ENCODE measurements at places on chromosomes 6 and 20. TPM values are rescaled to one million over a fixed set of nuclear protein-coding genes. Genes with fewer than 3 reads are reported as not detected.
A peak's percentile ranks its signal among the peaks of the same experiment; 100 is the strongest.

DNA sequence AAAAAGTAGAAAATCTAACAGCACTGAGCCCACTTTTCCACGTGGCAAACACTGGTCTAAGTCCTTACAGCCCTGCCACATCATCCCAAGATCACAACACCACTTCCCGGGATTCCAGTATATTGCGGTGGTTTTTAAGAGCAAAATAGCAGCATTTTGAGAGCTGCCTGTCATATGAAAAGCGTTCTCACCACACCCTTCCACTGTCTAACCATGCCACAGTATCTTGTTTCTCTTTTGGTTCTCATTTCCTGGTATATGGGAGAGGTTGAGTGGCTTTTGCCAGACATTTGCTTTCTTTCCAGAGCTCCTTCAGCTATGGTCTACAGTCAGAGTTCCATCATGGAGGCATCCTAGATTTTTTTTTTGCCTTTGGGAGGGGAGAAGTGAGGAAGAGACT, 243.0 kb downstream of the TSHZ2 start:
- DNase-seq = no peak
- no peak overlapping the region for H3K27ac ChIP-seq
- H3K4me1 ChIP-seq = peaks cover 28% of the 10 kb centered on the region
- peaks cover 5% of the 10 kb centered on the region for H3K36me3 ChIP-seq

ACSS2 gene
- 35.0 TPM for total RNA-seq

TREM2 gene
- not detected for total RNA-seq

ATG5 gene
- total RNA-seq = 33.0 TPM

DNA sequence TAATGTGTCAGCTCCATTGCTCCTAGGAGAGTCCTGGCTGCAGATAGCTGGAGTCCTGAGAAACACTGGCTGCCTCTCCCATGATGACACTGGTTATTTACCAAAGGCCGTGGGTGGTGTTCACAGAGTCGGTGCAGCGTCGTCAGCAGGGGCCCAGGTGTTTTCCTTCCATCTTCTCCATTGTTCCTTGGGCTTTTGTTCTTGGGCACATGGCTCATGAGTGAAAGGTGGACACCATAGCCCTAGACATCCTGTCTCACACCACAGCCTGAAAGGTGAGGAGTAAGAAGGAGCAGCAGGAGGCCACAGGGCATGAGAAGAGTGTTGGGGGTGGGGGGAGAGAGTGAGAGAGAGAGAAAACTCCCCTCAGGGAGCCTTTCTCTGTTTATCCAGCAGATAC, 9.1 kb downstream of the CST5 start:
- peaks cover 45% of the 10 kb centered on the region for H3K27me3 ChIP-seq
- peaks cover 3% of the 10 kb centered on the region for H3K4me1 ChIP-seq
- no peak for DNase-seq
- no peak overlapping the region for H3K27ac ChIP-seq
- no peak overlapping the region for H3K4me3 ChIP-seq

GRCh38 chr20:57457243-57458095, 66.3 kb downstream of the RBM38 start:
- H3K27me3 ChIP-seq = no peaks in the 10 kb centered on the region
- no peak overlapping the region for H3K4me3 ChIP-seq
- DNase-seq = no peak
- no peak overlapping the region for H3K27ac ChIP-seq

EYS gene
- 0.60 TPM for total RNA-seq

C6orf163 gene
- 10.0 TPM for total RNA-seq

DNA sequence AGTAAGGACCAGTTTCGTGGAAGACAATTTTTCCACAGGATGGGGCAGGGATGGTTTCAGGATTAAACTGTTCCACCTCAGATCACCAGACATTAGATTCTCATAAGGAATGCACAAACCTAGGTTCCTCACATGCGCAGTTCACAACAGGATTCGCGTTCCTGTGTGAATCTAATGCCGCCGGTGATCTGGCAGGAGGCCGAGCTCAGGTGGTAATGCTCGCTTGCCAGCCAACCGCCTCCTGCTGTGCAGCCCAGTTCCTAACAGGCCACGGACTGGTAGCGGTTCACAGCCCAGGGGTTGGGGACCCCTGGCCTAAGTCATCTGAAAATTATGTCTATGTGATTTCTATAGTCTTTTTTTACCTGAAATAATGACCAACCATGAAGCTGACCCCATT, 217.5 kb downstream of the TMEM200A start:
- H3K4me3 ChIP-seq = no peak overlapping the region
- no peaks in the 10 kb centered on the region for H3K27me3 ChIP-seq
- no peaks in the 10 kb centered on the region for H3K36me3 ChIP-seq
- no peak overlapping the region for H3K27ac ChIP-seq

DNA sequence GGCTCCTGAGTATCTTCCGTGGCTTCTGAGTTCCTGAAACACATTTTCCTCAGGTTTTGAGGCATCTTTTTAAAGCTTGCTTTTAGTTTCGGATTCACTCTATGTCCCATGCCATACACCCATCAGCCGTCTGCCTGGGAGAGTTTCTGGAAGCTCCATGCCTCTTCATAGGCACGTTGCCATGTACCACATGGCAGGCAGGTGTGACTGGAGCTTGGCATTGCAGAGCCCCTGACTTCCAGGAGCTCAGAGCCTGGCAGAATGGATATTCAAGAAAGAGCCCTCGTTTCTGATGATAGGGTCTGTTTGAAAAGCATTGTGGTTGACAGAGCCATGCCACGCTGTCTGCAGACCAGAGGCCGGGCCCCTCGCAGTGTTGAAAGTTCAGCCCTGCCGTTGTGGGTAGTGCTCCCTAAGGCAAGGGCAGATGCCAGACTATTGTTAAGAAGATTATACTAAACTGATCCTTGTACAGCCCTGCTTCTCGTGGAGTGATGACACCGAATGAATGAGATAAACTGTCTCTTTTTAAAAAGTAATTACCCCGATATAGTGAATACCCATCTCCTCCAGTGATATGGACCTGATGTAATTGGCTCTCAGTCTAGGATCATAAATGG, 100.0 kb downstream of the RPP40 start:
- no peak overlapping the region for H3K27ac ChIP-seq
- H3K36me3 ChIP-seq = peaks cover 25% of the 10 kb centered on the region
- peaks cover 27% of the 10 kb centered on the region for H3K4me1 ChIP-seq
- no peaks in the 10 kb centered on the region for H3K27me3 ChIP-seq
- H3K4me3 ChIP-seq = no peak overlapping the region

FITM2 gene
- 3.6 TPM for total RNA-seq

GRCh38 chr20:15026759-15027158, 689.3 kb upstream of the FLRT3 start:
- no peak overlapping the region for H3K4me3 ChIP-seq
- H3K27ac ChIP-seq = peak overlapping the region; percentile 54
- H3K36me3 ChIP-seq = no peaks in the 10 kb centered on the region
- peaks cover 7% of the 10 kb centered on the region for H3K4me1 ChIP-seq
- H3K27me3 ChIP-seq = no peaks in the 10 kb centered on the region

DNA sequence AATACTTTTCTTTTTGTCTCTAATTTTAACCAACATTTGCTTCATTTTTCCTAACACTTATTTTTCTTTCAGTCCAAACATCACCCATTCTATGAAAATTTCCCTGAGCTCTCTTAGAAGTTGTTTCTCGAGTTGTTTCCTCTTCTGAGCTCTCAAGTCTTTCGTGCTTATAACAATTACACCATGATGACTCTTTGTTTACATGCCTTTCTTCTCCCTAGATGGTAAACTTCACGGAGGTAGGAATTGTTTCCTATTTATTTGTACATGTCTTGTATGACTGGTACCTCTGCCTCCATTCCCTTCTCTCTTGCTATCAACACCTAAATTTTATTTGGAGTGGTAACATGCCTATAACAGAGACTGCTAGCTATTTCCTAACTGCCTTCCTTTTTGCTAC, 6.4 kb downstream of the BLOC1S5 start:
- no peak overlapping the region for H3K4me3 ChIP-seq
- H3K27ac ChIP-seq = no peak overlapping the region
- H3K36me3 ChIP-seq = peaks cover 13% of the 10 kb centered on the region
- no peaks in the 10 kb centered on the region for H3K27me3 ChIP-seq

GRCh38 chr6:43716099-43716498, 28.5 kb upstream of the MRPS18A start:
- no peak for DNase-seq
- H3K4me1 ChIP-seq = peaks cover 39% of the 10 kb centered on the region
- no peak overlapping the region for H3K4me3 ChIP-seq
- no peaks in the 10 kb centered on the region for H3K36me3 ChIP-seq

DNA sequence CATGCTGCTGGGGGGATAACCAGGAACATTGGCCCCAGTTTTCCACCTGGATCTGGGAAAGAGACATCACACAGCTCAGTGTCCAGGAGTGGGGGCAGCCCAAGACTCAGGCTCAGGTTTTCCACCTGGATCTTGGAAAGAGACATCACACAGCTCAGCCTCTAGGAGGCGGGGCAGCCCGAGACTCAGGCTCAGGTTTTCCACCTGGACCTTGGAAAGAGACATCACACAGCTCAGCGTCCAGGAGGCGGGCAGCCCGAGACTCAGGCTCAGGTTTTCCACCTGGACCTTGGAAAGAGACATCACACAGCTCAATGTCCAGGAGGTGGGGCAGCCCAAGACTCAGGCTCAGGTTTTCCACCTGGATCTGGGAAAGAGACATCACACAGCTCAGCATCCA, 361.6 kb downstream of the THBS2 start:
- DNase-seq = no peak
- no peaks in the 10 kb centered on the region for H3K36me3 ChIP-seq
- H3K27me3 ChIP-seq = no peaks in the 10 kb centered on the region
- H3K4me3 ChIP-seq = no peak overlapping the region
- H3K27ac ChIP-seq = no peak overlapping the region

DNA sequence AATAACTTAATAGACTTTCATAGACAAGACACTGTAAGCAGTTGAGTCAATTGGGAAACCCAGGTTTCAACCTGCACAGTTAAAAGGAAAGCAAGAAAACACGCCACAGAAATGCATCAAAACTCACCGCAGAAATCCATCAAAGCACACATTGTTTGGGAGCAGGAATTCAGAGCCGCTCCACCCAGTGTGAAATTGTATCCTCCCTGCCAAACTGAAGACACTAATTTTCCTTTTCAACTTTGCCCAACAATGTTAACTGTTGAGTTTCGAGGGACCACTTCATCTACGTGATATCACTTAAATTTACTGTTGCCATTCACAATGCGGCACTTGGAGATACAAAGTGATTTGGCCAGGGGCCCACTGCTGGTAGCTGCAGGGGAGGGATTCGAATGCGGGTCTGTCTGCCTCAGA, 92.7 kb downstream of the DACT2 start:
- H3K36me3 ChIP-seq = no peaks in the 10 kb centered on the region
- no peak overlapping the region for H3K4me3 ChIP-seq
- H3K27ac ChIP-seq = peak overlapping the region; percentile 59
- peaks cover 1% of the 10 kb centered on the region for H3K27me3 ChIP-seq
- peaks cover 40% of the 10 kb centered on the region for H3K4me1 ChIP-seq

GRCh38 chr20:35359335-35359950, 52.3 kb downstream of the UQCC1 start:
- H3K4me1 ChIP-seq = no peaks in the 10 kb centered on the region
- H3K36me3 ChIP-seq = peaks cover 12% of the 10 kb centered on the region
- no peak for DNase-seq
- H3K4me3 ChIP-seq = no peak overlapping the region
- H3K27ac ChIP-seq = no peak overlapping the region

SESN1 gene
- 30.2 TPM for total RNA-seq

DNA sequence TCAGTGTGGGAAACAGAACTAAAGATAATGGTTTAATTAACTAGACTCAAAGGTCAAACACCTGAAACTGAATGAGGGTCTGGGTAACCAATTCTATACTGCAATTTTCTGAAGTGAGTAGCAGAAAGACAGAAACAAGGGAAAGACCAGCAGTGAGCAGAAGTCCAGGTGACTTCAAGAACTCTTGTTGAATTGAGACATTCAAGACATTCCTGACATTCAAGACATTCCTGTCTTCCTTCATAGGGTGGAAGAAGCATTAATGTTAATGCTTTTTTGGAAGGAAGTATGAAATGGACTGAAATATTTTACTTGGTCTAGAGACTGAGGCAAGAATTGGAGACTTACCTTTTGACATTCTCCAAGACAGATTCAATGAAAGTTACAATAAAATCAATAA, 529.9 kb upstream of the MMS22L start:
- no peak for DNase-seq
- peaks cover 8% of the 10 kb centered on the region for H3K4me1 ChIP-seq
- H3K27ac ChIP-seq = no peak overlapping the region
- no peak overlapping the region for H3K4me3 ChIP-seq
- no peaks in the 10 kb centered on the region for H3K27me3 ChIP-seq

MATN4 gene
- not detected for total RNA-seq

SOBP gene
- total RNA-seq = 7.6 TPM

- H3K27me3 ChIP-seq = peaks cover 2% of the 10 kb centered on the region
- peaks cover 4% of the 10 kb centered on the region for H3K4me1 ChIP-seq
- no peaks in the 10 kb centered on the region for H3K36me3 ChIP-seq
- H3K27ac ChIP-seq = no peak overlapping the region
Observed at GRCh38 chr6:156256161-156256560, 521.0 kb upstream of the ARID1B start.

- H3K4me3 ChIP-seq = no peak overlapping the region
- H3K27me3 ChIP-seq = no peaks in the 10 kb centered on the region
- no peak overlapping the region for H3K27ac ChIP-seq
- peaks cover 9% of the 10 kb centered on the region for H3K36me3 ChIP-seq
- H3K4me1 ChIP-seq = peaks cover 4% of the 10 kb centered on the region
- DNase-seq = no peak
Observed at GRCh38 chr6:5580736-5581581, 319.6 kb downstream of the FARS2 start.

KHDRBS2 gene
- 1.6 TPM for total RNA-seq

GRCh38 chr6:74939151-74939708, 266.6 kb downstream of the COL12A1 start:
- no peak overlapping the region for H3K27ac ChIP-seq
- no peaks in the 10 kb centered on the region for H3K4me1 ChIP-seq
- H3K4me3 ChIP-seq = no peak overlapping the region
- no peak for DNase-seq

GRCh38 chr6:34836008-34836407, 44.1 kb downstream of the BLTP3A start:
- no peak for DNase-seq
- H3K36me3 ChIP-seq = peaks cover 29% of the 10 kb centered on the region
- H3K4me3 ChIP-seq = no peak overlapping the region

SGK2 gene
- total RNA-seq = 9.9 TPM

DNA sequence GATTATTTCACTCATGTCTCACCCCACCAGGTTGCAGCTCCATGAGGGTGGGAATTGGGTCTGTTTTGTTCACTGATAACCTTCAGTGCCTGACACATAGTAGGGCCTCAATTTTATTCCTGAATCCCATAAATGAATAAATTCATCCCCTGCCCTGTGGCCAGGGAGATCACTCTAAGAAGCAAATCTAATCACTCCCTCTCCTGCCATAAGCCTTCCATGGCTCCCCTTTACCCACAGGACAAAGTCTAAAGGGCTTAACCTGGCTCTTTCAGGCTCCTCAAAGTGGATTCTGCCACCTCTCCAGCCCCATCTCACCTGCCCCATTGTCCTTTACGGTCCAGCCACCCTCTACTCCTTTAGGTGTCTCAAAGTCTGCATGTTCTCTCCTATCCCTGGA, 141.8 kb upstream of the PTPN1 start:
- no peaks in the 10 kb centered on the region for H3K27me3 ChIP-seq
- peaks cover 9% of the 10 kb centered on the region for H3K4me1 ChIP-seq
- H3K36me3 ChIP-seq = no peaks in the 10 kb centered on the region

- no peak overlapping the region for H3K27ac ChIP-seq
- peaks cover 31% of the 10 kb centered on the region for H3K27me3 ChIP-seq
- H3K4me1 ChIP-seq = no peaks in the 10 kb centered on the region
- no peaks in the 10 kb centered on the region for H3K36me3 ChIP-seq
- DNase-seq = no peak
Observed at GRCh38 chr6:159079367-159079766, 34.6 kb upstream of the TAGAP start.
